Fibroblast of lung (primary cell): ENCODE measurements at places on chromosomes 12 and 14. TPM values are rescaled to one million over a fixed set of nuclear protein-coding genes. Genes with fewer than 3 reads are reported as not detected.
A peak's percentile ranks its signal among the peaks of the same experiment; 100 is the strongest.

The FOXG1 gene
- total RNA-seq = not detected in 2 replicates

GRCh38 chr14:95039259-95039992 lies 117.9 kb downstream of the DICER1 start:
- DNase-seq = no peak

DNA sequence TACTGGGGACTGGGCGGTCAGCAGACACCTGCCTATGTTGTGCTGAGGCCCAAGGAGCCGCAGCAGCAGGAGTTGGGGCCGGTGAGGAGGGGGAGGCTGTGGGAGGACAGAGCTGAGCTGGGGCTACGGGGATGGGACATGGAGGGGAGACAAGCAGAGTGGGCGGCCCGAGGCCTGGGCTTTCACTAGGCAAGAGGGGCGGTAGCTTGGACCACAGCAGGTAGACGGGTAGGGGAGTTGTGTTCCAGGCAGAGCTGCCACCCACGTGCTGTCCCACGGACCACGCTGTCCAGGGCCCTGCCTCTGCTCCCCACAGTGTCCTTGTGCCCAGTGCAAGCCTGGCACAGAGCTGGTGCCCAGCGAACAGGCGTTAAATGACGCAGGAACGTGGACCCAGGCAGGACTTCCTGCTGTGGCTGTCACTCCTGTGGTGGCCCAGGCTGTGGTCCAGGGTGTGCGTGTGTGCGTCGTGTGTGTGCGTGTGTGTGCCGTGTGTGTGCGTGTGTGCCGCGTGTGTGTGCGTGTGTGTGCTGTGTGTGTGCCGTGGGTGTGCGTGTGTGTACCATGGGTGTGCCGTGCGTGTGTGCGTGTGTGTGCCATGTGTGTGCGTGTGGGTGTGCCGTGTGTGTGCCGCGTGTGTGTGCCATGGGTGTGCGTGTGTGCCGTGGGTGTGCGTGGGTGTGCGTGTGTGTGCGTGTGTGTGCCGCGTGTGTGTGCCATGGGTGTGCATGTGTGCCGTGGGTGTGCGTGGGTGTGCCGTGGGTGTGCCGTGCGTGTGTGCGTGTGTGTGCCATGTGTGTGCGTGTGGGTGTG lies 6.8 kb downstream of the CEP170B start:
- DNase-seq = no peak

The KIF26A gene
- total RNA-seq = under 0.01 and 2.0 TPM in 2 replicates

GRCh38 chr12:63753743-63754142 lies 26.0 kb upstream of the RXYLT1 start:
- no peak for DNase-seq

GRCh38 chr14:73712540-73713180 lies 1.5 kb downstream of the PNMA1 start:
- DNase-seq = peak; percentile 36

- DNase-seq = peak; percentile 21
Observed at GRCh38 chr14:32761381-32761968, 177.2 kb upstream of the NPAS3 start.

The FSCB gene
- total RNA-seq = not detected in 2 replicates

GRCh38 chr14:101007765-101008164 lies 104.2 kb upstream of the RTL1 start:
- no peak for DNase-seq

DNA sequence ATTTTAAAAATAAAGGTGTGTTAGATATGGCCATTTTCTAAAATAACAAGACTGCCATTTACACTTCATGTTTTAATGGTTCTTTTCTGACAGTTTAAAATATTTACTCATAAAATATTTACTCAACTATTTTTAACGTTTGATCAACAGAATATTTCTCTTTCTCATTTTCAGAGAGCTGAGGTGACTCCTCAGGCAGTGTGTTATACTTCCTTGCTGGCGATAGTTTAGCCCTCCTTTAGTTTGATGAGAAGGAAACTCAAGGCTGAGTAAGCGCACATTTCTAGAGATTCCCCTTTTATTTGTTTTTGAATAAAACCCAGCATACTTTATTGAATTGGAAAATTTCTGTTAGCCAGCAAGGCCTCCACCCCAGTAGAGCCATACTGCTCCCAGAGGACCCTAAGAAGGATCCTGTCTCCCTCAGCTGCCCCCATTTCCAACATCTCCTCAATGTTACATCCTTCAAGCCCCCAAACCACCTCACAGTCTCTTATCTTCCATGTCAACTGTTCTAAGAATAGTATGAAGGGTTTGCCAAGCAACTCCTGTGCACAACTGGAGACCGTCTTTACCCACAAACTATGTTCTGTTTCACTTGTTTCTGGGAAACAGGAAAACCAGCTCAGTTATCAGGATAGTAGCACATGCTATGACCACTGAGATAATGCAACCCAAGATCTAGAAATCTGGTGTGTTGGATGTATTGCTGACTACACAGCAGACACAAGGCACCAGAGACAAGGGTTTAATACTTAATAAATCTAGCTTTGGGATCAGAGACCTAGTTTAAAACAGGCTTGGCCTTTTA lies 129.5 kb downstream of the STXBP6 start:
- no peak for DNase-seq

The DNAJC22 gene
- total RNA-seq = 4.6 and 4.8 TPM in 2 replicates

GRCh38 chr14:21070083-21070609 lies at the start of gene ARHGEF40:
ARHGEF40 (plus strand) TSS chr14:21070304; CDS start chr14:21070397, 93 bp downstream.
- DNase-seq = peak; percentile 58

DNA sequence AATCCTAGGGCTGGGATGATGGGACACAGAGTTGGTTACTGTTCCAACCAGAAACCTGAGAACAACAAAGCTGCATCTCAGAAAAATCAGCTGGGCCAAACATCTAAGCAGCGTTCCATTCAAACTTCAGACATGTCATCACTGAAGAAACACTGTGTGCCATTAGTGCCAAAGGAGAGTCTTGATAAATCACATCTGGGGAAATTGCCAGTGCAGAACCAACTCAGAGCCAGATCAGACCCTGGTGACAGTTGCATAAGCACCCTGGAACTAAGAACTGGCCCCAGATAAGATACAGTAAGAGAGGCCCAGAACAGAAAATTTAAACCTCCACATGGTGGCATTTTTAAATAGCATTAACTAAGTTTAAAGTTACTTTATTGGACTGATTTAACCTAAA lies 482.8 kb downstream of the PRKD1 start:
- peak; percentile 17 for DNase-seq

The CEBPE gene
- not detected in 2 replicates for total RNA-seq

The KLRB1 gene
- not detected in 2 replicates for total RNA-seq

DNA sequence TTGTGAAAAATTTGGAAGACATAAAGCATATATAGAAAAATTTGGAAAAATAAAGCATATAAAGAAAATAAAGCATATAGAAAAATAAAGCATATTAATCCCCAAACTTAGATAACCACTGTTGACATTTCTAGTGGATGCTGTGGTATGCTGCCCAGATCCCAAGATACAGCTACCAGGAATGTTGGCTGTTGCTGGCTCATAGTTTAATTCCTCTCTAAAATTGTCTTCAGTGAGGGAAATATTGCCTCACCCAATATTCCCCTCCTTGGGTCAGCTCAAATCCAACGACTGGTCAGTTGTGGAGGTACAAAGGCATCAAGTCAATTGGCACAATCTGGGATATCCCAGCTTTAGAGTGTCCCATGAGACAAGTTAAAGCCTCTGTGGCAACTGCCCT lies 10.1 kb upstream of the KICS2 start:
- no peak for DNase-seq

DNA sequence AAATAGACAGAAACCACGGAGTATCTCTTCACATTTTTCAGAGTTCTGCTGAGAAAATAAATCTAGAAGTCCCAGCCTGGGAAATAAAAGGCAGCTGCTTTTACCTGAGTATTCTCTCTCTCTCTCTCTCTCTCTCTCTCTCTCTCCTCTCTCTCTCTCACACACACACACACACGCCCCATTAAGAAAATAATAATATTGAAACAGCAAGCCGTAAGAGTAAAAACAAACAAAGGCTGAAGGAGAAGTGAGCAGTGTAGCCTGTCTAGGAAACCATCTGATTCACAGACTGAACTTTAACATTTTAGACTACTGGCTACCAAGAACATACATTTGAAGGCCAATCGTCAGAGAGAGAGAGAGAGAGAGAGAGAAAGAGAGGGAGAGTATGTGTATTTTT lies 8.4 kb downstream of the PTHLH start:
- DNase-seq = peak; percentile 17

DNA sequence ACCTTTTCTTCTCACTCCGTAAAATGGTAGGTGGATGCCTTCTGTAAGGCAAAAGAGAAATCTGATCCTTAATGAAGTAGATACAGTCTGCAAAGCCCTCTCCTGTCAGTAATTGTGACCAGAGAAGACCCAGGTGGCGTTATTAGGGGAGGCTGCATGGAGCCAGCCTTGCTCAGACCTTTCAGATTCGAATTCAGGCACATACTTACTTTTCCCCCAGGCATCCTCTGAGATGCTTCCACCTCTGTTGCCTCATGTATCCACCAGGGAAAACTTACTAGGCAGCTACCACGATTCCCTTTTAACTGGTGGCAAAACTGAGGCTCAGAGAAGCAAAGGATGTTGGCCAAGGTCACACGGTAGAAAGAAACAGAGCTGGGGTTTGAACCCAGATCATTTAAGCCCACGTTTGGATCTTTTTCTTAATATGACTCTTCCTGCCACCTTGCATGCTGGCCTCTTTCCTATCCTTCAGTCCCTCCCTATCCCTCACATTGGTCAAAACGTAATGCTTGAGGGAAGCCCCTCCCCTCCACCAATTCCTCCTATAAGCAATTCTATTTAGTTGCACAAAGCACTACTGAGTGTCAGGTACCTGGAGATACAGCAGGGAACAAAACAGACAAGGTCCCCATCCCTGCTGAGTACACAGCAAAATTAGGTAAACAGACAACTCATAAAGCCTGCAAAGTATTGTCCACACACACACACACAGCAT lies 179.4 kb downstream of the KSR2 start:
- DNase-seq = no peak

DNA sequence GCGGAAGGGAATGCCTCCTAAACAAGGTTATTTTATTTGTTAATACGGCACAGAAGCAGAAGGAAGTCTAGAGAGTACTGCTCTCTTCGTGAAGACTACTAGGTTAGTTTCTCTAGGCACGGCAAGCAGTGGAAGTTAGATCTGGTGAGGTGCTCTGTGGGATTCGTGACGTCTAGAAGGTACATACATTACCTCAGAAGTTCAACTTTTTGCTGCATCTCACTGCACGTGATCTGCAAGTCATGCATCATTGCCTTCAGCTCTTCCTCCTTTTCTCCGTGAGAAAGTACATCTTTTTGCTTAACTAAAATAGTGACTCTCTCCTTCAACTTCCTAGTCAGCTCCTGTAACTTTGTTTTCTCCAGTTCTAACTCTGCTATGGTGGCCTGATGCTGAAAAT lies 74.7 kb downstream of the NIN start:
- DNase-seq = no peak

DNA sequence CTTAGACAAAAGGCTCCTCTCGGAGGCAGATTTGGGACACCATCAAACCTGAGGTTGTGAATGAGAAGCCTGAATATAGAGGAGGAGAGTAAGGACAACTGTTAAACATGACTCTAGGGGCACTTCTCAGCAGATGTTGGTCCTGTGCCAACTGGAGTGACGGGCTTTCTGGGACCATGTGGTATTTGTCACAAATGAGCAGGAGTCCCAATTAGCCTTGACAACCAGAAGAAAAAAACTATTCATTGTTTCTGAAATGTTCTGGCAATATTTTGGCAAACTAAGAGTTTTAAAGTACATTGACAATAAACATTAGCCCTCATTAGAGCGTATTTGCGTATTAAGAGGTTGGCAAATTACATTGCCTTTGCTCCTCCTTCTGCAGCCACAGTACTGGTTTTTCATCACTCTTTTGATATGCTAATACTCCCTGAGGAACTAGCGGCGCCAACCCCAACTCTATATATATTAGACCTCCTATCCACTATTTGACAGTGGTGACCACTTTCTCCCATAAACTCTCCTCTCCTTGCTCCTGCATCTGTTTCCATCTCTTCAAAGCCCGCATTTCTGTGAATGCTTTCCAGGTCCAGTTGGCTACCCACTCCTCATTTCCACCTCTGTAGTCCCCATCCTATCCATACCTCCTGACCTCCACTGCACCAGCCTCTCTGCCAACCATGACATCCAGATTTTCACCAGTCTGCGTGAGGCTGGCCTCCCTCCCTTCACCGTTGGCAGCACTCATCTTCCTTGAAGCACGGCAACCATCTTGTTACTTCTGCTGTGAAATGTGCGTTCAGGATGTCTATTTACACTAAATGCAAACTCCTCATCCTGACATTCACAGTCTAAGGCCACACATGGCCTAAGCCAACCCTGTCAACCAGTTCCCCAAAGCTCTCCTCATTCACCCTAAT lies 100.7 kb downstream of the ZFC3H1 start:
- DNase-seq = no peak

- no peak for DNase-seq
Observed at GRCh38 chr14:95228240-95228639, 70.9 kb upstream of the DICER1 start.

The CBX5 gene
- total RNA-seq = 20.5 and 27.7 TPM in 2 replicates

- no peak for DNase-seq
Observed at GRCh38 chr12:44842669-44843068, 33.4 kb downstream of the NELL2 start.

The PAPLN gene
- total RNA-seq = 6.9 and 9.5 TPM in 2 replicates
